ENCODE measurements at places on chromosomes 5 and 9. TPM values are rescaled to one million over a fixed set of nuclear protein-coding genes. Genes with fewer than 3 reads are reported as not detected.

Gene PIP5KL1
- 5.2 TPM for total RNA-seq

Gene TRPM3
- total RNA-seq = 0.64 TPM

Gene INSL6
- not detected for total RNA-seq

Gene GABRA1
- total RNA-seq = not detected

Gene KCNV2
- total RNA-seq = not detected
